ENCODE measurements at places on chromosomes 16 and 17. TPM values are rescaled to one million over a fixed set of nuclear protein-coding genes. Genes with fewer than 3 reads are reported as not detected.

- no peak for DNase-seq
Measured at GRCh38 chr17:58327363-58328194, 1.0 kb downstream of the TSPOAP1 start.

DNA sequence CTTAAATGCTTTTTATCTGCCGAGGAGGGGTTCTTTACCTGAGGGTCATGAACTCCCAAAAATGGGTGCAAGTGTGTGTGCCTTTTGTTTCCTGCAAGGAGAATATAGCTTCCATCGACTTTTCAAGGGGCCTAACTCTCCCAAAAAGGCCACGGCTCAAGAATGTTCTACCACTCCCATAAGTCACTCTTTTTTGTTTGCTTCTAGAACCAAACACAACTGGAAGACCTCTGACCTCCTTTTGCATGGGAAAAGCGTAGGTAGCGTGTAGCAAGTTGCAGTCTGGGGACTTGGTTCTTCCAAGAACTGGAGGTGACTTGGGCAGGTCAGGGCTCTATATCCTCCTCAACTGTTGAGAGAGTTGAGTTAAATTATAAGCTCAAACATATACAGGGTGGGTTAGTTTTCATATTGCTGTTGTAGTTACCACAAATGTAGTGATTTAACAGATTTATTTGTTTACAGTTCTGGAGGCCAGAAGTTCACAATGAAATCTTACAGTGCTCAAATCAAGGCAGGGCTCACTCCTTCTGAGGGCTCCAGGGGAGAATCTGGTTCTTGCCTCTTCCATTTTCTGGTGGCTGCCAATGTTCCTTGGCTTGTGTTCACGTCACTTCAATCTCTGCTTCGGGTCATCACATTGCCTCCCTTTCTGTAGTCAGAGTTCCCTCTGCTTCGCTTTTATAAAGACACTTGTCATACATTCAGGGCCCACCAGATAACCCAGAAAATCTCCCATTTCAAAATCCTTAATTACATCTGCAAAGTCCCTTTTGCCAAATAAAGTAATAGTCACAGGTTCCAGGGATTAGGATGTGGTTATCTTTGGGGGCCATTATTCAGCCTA, 1.4 kb downstream of the TMEM97 start:
- DNase-seq, result no peak

DNA sequence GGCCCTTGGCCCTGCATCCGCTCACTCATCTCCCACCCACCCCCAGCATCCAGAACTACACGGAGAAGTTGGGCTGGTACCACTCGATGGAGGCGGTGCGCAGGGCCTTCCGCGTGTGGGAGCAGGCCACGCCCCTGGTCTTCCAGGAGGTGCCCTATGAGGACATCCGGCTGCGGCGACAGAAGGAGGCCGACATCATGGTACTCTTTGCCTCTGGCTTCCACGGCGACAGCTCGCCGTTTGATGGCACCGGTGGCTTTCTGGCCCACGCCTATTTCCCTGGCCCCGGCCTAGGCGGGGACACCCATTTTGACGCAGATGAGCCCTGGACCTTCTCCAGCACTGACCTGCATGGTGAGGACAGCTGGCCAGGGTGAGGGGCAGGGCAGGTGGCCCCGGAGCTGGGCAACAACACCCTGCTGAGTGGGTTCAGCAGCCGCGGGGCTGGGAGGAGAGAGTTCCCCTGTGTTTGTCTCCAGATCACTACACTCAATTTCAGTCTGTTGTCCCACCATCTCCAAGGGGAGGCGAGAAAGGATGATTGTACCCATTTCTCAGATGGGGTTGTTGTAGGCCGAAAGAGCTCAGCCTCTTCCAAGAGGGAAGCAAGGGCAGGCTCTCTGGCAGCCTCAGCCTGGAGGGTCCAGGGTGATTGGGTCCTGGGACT, 14.4 kb downstream of the MMP15 start:
- no peak for DNase-seq

GRCh38 chr16:85465328-85466303, 147.5 kb upstream of the GSE1 start:
- no peak for DNase-seq

GRCh38 chr16:11360641-11361373, 15.5 kb downstream of the RMI2 start:
- no peak for DNase-seq

- no peak for DNase-seq
Measured at GRCh38 chr17:45451131-45451530, 18.5 kb upstream of the ARHGAP27 start.

GRCh38 chr16:89139907-89140361, 31.6 kb upstream of the CDH15 start:
- DNase-seq, result peak; percentile 57

GRCh38 chr17:1714980-1715802, 5.0 kb upstream of the TLCD2 start:
- peak; percentile 55 for DNase-seq

HOXB8 gene
- 1.2 TPM for polyA plus RNA-seq

- no peak for DNase-seq
Measured at GRCh38 chr16:30054451-30054850, 11.1 kb upstream of the ALDOA start.

- no peak for DNase-seq
Measured at GRCh38 chr17:49388290-49388640, 26.2 kb upstream of the ZNF652 start.
